Stimulated activated CD8-positive, alpha-beta memory T cell treated with anti-CD3 and anti-CD28 coated beads, Interleukin-7, amount 100 ng/mL, for 48 hours (primary cell): ENCODE measurements at places on chromosomes 1 and 21.

- no peak for DNase-seq
Measured at GRCh38 chr1:60952612-60953111, 129.7 kb upstream of the NFIA start.

DNA sequence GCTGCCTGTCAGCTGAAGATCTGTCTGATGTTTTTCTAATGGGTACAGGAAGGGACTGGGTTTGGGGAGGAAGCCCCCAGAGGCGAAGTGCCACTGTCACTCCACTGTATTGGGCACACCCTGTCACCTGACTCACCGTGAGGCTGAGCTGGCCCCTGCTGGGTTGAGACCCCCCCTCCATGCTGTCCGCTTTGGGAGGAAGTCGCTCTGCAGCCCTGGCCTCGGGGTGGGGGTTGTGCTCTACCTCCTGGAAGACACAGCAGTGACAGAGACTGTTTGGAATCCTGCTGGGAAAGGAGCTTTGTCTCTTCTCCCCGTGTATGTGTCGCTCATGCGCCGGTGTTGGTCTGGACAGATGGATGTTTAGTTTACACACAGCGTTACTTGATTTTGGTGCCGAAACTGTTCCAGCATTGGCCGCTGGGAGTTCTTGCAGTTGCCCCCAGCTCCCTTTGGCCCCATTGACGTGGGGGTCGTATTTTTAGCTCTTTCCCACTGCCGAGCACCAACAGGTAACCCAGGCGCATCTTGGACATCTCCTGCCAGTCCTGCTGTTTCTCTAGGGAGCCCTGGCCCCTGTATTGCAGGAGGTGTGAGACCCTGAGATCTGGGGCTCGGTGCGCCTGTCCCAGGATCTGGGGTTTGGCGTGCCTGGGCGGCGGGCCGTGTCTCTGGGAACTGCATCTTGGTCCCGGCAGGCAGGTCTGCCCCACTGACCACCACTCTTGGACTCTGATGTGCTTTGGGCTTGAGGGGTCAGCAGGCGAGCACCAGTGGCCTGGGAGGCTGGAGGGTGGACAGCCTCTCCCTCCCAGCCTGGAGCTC lies 30.3 kb downstream of the SLX9 start:
- no peak for DNase-seq

DNA sequence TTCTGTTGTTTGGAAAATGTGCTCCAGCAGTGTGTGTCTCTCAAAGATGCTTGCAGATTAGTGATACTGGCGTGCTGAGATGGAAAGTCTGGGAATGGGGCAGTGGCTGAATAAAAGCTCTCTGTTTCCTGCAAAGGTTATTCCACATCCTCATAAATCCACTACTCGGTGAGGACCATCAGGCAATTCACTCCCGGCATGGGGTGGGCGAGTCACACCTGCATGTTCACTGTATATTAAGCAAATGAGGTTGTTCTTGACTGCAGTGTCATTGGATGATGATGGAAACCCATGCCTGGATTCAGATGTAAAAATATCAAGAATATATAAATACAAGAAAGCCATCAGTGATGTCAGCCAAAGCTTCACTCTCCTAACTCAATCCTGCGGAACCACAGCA lies 65.4 kb upstream of the DSCAM start:
- no peak for DNase-seq

- no peak for DNase-seq
Measured at GRCh38 chr1:21254335-21254951, 35.8 kb downstream of the ECE1 start.

GRCh38 chr1:18121072-18121820 lies 13.6 kb downstream of the IGSF21 start:
- no peak for DNase-seq

- no peak for DNase-seq
Measured at GRCh38 chr1:35524106-35524505, 33.1 kb downstream of the KIAA0319L start.

GRCh38 chr1:226952118-226952441 lies 12.0 kb downstream of the COQ8A start:
- no peak for DNase-seq

- DNase-seq, result no peak
Measured at GRCh38 chr1:49686107-49686506, 337.6 kb downstream of the AGBL4 start.

GRCh38 chr1:165856021-165856420 lies 28.6 kb downstream of the UCK2 start:
- DNase-seq, result no peak
